ENCODE measurements at places on chromosomes 12 and 14. TPM values are rescaled to one million over a fixed set of nuclear protein-coding genes. Genes with fewer than 3 reads are reported as not detected.
A peak's percentile ranks its signal among the peaks of the same experiment; 100 is the strongest.

GRCh38 chr14:21382886-21383847 lies 652 bp downstream of the SUPT16H start:
- peak; percentile 76 for DNase-seq

- no peak for DNase-seq
Measured at GRCh38 chr14:69154779-69155178, 1.9 kb upstream of the DCAF5 start.

- no peak for DNase-seq
Measured at GRCh38 chr12:98808243-98808875, 163.3 kb downstream of the APAF1 start.

DNA sequence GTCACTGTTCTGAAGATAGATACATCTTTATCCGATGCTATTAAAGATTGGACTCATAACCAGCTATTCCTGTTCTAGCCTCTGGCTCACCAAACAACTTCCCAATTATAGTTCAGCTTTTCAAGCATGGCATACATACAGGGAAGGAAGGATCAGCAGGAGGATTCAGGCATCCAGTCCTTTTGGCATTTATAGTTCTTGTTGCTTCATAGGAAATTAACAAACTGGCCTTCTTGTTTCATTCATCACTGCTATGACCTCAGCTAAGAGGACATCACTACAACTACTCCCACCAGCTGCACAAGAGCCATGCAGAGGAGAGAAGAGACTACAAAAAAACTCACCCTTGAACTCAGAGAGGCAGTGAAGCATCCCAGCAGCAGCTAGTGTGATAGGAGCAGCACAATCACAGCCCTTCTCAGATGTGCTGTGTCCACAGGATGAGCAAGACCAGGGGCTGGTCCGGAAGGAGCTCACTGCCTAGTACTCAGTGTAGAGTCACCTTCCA lies 100.5 kb downstream of the SPTSSA start:
- peak; percentile 20 for DNase-seq

GRCh38 chr12:101045486-101046464 lies 164.3 kb downstream of the SLC5A8 start:
- DNase-seq, result peak; percentile 36

GPR68 gene
- polyA plus RNA-seq, result 0.25 TPM

C12orf50 gene
- not detected for polyA plus RNA-seq

All from right cardiac atrium (tissue), 5 donors.